ENCODE measurements at places on chromosomes 6 and 20. TPM values are rescaled to one million over a fixed set of nuclear protein-coding genes. Genes with fewer than 3 reads are reported as not detected.

DNA sequence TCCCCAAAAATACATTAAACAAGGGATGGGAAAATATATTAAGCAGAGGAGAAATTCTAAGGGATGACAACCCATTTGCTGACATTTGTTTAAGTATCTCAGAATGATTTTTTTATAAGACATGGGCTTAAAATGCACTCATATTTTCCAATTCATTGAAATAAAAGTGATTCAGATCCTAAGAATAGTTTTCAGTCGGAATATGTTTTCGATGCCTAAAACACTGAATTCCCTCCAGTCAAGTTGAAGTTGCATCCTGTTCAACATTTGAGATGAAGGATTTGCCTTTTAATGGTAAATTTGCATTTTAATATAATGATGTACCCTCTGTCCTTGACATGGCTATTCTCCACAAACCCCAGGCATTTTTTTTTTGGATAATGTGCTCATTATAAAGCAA lies 79.3 kb downstream of the PTCHD4 start:
- H3K4me3 ChIP-seq, result no peak overlapping the region
- H3K4me1 ChIP-seq, result no peaks in the 10 kb centered on the region
- no peaks in the 10 kb centered on the region for H3K27me3 ChIP-seq
- H3K36me3 ChIP-seq, result no peaks in the 10 kb centered on the region

DNA sequence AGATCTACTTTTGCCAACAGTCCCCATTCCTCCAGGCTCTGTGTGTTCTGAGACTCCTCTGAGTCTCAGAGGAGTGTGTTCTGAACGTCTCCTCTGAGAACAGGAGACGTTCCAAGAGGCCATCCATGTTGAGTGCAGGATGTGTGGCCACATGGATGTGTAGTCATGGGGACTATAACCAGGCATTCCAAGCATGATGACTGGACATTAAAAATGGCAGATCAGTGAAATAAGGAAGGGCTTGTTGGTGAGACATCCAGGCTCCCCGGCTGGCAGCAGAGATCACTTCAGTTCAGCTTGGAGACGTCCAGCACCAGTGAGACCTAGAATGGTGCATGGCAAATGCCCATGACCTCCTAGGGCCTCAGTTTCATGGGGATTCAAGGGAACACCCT lies 34.3 kb upstream of the POU5F1 start:
- no peak overlapping the region for H3K27ac ChIP-seq
- no peaks in the 10 kb centered on the region for H3K27me3 ChIP-seq
- no peaks in the 10 kb centered on the region for H3K36me3 ChIP-seq

GRCh38 chr20:38192323-38192885 lies 27.3 kb upstream of the TGM2 start:
- H3K4me3 ChIP-seq, result no peak overlapping the region
- DNase-seq, result peak; percentile 20
- H3K36me3 ChIP-seq, result no peaks in the 10 kb centered on the region
- H3K27me3 ChIP-seq, result no peaks in the 10 kb centered on the region
- H3K27ac ChIP-seq, result no peak overlapping the region
- peaks cover 4% of the 10 kb centered on the region for H3K4me1 ChIP-seq

Gene KHDRBS2
- total RNA-seq, result not detected

All from sigmoid colon (tissue), 7 donors.